ENCODE measurements at places on chromosomes 2 and 18.

GRCh38 chr18:59139291-59139614 is 431 bp upstream of the SEC11C start:
- peak; percentile 92 for DNase-seq

DNA sequence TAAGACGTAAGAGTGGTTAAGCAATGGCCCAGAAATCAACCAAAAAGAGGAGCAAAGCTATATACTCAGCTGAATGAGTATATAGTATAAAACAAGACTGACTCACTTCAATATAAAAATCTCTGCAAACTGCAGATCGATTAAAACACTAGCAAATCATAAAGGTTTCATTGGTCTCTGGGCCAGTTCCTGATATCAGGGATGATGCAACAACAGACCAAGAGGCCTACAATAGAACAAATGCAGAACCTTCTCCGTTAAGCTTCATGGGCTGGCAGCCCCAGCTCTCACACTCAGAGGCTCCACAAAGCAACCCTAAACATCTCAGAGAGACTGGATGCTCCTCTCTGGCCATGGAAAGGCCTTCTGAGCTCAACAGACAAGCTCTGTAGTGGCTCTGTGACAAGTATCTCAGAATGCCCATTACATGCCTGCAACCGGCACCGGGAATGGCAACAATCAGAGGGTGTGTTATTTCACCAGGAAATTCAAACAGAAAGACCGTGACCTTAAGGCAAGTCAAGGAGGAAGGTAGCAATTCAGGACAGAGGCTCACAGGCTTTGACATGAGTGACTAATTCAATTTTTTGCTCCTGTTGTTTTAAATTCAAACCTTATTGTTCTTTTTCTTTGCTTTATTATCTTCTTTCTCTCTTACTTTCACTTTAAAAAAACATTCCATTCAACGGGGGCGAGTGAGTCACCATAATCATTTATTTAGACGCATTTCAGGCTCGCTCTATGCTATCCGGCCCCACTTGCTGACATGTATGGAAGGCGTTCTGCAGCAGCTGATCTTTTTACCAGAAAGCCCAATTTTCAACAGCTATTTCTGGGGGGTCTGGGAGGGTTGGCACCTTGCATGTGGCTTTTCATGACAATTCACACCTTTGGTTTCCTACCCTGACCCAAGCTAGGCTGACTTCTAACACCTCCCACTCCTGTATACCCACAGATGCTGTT is 15.1 kb downstream of the CYRIA start:
- no peak for DNase-seq

DNA sequence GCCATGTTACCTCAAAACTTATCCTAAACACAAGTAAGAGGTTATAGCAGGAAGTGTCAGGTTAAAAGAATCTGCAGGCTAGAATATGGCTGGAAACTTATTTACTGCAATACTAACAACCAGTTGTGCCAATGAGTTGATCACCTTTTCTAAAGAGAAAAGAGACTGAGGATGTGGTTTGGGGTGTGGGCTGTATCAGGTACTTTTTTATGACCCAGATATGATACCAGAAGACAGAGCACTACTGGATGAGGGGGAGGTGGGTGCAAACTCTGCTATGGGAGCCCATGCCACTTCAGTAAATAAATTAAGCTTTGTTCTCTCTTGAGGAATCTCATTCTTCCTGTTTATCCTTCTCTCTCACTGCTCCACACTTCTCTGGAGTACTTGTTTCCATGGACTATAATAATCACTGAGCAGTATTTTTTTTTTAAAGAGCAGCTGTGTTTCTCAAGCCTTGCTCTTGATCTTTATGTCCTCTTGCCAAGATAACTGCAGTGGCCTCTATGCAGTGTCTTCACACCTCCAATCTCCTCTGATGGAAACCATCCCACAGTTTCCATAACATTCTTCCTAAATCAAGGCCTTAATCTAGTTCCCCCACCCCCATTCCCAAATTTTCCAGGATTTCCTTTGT is 51.2 kb upstream of the NOSTRIN start:
- peak; percentile 6 for DNase-seq

GRCh38 chr2:24570225-24570624 is 79.2 kb downstream of the NCOA1 start:
- no peak for DNase-seq

DNA sequence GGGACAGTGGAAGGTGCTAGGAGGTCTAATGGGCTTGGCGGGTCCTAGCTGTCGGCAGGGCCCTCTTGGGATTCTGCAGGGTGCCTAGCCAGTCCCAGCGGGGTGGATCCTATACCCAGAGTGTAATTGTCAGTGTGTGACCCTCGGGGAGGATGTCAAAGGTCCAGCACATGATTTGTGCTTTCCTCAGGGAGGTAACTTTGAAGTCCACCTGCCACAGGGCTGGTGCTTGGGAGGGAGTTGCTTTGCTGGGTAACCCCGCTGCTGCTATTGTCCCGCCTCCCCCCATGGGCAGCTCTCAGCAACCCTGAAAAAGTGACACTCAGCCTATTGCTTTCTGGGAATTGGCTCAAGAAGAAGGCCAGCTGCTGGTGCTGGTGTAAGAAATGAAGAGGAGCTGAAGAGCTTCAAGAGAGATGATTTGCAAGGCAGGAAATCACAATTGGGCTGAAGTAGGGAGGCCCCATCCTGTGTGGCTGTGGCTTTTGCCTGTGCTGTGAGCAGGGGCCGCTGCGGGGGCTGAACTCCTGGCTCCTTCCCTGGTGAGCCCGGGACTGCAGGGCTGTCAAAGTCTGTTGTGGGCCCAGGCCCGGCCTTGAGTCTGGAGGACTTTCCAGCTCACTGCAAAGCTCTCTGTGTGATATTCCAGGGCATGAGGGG is 36.4 kb downstream of the EMILIN2 start:
- DNase-seq = peak; percentile 41

- DNase-seq = no peak
Observed at GRCh38 chr18:63128237-63128974, 191.2 kb downstream of the BCL2 start.
